ENCODE measurements at places on chromosomes 3 and 15.

DNA sequence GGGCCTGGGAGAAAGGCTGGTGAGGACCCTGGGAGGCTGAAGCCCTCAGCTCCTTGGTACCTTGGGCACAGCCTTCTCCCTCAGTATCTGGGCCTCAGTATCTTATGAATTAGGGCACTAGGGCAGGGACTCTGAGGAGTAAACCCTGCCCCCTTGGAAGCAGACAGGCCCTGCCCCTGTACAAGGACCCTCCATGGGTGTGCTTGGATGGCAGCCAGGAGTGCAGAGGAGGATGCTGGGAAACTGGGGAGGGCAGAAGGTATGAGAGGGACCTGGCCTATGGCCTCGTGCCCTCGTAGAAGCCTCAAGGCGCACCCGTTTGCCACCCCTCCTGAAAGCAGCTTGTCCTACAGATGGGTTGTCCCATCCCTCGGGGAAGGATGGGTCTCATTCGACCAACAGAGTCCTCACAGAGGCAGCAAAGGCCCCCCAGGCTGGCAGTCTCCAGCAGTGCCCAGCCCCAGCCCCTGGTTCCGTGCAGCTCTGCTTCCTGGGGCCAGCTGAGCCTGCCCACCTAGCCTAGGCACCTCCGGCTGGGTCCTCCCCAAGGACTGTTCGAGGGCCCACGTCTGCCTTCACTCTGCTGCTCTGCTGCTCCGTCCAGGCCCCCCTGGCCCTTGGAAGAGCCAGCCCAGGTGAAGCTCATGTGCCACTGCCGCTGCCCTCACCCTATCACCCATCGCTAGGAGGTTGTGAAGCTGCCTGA lies 15.3 kb upstream of the SEMA3F start:
- no peak overlapping the region for H3K4me3 ChIP-seq
- H3K27me3 ChIP-seq = no peaks in the 10 kb centered on the region
- H3K4me1 ChIP-seq = no peaks in the 10 kb centered on the region
- H3K27ac ChIP-seq = no peak overlapping the region
- no peaks in the 10 kb centered on the region for H3K36me3 ChIP-seq

- H3K27me3 ChIP-seq = no peaks in the 10 kb centered on the region
- no peak overlapping the region for H3K27ac ChIP-seq
- no peaks in the 10 kb centered on the region for H3K4me1 ChIP-seq
- no peaks in the 10 kb centered on the region for H3K36me3 ChIP-seq
- no peak for DNase-seq
Observed at GRCh38 chr3:97765336-97765735, 778 bp downstream of the ARL6 start.

- H3K4me3 ChIP-seq = no peak overlapping the region
- no peaks in the 10 kb centered on the region for H3K4me1 ChIP-seq
- H3K27me3 ChIP-seq = no peaks in the 10 kb centered on the region
- H3K36me3 ChIP-seq = no peaks in the 10 kb centered on the region
- H3K27ac ChIP-seq = no peak overlapping the region
Observed at GRCh38 chr15:47135267-47135666, 582.0 kb upstream of the SEMA6D start.

DNA sequence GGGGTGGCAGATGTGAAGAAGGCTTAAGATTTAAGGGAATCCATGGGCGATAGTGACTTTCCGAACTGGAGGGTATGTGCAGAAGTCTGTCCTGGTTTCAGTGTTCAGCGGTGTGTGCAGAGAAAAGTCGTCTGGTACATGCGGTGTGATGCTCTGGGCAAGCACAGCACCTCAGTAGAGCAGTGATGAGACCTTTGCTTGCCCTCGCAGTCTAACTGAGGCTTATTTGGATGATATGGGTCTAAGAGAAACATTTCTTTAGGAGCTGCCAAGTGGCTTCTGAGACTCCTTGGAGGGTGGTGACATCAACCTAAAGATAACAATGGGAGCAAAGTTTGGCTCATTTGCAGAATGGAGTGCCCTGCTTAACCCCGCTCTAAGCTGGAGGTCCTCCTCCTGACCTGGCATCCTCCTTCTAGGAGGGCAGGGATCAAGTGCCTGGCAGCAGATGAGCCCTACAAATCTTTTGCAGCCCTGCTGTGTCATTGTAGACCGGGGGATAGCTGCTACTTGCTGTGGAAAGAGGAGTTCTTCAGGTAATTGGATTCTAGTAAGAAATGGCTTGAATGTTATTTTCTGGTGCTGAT lies 228.1 kb upstream of the AZI2 start:
- no peak for DNase-seq
- H3K27ac ChIP-seq = peak overlapping the region; percentile 47
- H3K4me3 ChIP-seq = peak overlapping the region; percentile 51
- peaks cover 12% of the 10 kb centered on the region for H3K27me3 ChIP-seq

- H3K36me3 ChIP-seq = no peaks in the 10 kb centered on the region
- H3K4me3 ChIP-seq = no peak overlapping the region
- no peaks in the 10 kb centered on the region for H3K27me3 ChIP-seq
- DNase-seq = no peak
- H3K27ac ChIP-seq = no peak overlapping the region
- no peaks in the 10 kb centered on the region for H3K4me1 ChIP-seq
Observed at GRCh38 chr3:16488637-16489036, 24.9 kb downstream of the RFTN1 start.

DNA sequence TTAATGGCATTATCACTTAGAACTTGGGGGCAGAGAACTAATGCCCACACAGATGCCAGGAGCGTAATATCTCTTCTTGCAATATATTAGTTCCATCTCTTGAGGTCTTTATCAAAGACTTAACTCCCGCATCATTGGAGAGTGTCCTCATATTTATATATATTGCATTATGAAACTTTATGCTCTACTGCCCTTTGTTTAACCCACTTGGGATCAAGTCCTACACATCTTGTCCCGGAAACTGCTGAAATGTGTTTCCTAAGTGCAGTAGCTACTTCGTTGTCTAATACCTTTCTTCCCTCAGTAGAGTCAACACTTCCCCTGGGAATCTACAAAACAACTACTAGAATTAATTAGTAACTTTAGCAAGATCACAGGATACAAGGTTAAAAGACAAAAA lies 1029.2 kb downstream of the OTOL1 start:
- H3K36me3 ChIP-seq = no peaks in the 10 kb centered on the region
- H3K27me3 ChIP-seq = no peaks in the 10 kb centered on the region
- DNase-seq = no peak

GRCh38 chr3:190485830-190486532 lies 27.9 kb upstream of the IL1RAP start:
- H3K27ac ChIP-seq = no peak overlapping the region
- no peak for DNase-seq
- no peak overlapping the region for H3K4me3 ChIP-seq

DNA sequence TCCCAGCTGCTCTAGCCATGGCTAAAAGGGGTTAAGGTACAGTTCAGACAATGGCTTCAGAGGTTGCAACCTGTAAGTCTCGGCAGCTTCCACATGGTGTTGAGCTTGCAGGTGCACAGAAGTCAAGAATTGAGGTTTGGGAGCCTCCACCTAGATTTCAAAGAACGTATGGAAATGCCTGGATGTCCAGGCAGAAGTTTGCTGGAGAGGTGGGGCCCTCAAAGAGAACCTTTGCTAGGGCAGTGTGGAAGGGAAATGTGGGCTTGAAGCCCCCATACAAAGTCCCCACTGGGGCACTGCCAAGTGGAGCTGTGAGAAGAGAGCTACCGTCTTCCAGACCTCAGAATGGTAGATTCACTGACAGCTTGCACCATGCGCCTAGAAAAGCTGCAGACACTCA lies 73.7 kb downstream of the STT3B start:
- H3K27ac ChIP-seq = no peak overlapping the region
- H3K27me3 ChIP-seq = no peaks in the 10 kb centered on the region
- H3K36me3 ChIP-seq = no peaks in the 10 kb centered on the region
- no peak for DNase-seq
